ENCODE measurements at places on chromosomes 3 and 15.

- no peak for DNase-seq
Measured at GRCh38 chr3:32022947-32023346, 41.4 kb downstream of the ZNF860 start.

DNA sequence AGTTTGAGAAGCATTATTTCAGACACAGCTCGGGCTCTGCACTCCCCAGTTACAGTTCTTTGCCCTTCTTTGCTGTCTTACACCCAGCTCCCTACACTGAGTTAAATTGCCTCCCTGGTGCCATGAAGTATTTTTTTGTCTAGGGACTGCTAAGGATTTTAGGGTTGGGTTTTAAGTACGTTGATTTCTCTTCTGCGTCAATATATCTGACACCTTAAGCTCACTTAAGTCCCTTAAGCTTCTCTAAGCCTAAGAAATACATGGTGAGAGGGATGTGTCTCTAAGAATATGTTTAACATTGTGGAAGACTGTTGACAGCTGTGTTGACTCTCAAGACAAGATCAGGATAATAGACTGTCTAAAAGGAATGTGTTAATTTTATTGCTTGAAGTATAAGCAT, 400.5 kb downstream of the PTPRG start:
- DNase-seq: no peak

DNA sequence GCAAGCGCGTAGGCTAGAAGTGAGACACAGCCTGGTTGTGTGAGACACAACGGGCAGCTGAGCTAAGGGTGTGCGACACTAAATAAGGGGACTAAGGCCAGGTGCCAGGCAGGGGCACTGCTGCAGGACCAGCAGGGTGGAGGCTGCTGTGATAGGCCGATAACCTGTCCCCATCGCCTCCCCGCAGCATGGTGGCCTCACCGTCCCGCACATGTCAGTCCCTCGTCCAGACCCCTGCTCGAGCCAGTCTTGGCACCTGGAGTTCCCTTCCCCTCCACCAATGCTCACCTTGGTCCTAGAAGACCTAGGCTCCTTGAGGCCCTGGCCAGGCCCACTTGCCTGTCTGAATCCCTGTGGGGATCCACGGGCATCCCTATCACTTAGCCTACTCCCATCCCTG, 96.1 kb downstream of the HMG20A start:
- no peak for DNase-seq

DNA sequence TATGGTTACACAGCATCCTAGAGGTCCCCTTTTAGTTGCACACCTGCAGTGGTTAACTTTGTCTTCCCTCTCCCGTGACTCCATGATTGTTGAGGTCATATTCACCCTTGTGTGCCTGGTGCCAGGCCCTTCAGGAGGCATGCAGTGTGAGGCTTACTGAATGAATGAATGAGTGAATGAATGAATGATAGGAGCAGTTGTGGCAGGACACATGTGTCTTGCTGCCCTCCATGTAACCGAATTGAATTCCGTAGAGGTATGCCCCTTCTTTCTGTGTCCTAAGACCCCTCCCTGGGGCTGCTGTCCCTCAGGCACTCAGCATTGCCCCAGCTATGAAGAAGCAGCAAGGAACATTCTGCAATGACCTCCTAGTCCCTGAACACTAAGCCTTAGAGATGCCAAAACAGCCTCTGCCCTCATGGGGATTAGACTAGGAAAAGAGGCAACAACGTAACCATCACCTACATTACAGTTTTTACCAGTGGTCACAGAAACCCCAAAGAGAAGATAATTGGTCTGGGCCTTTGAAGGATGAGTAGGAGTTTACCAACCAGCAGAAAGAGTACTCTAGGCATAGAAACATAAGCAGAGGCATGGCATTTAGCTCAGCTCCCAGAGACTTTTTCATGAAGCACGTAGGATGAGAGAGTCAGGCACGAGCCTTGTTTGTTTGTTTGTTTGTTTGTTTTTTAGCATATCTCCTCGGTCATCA, 22.5 kb upstream of the CPNE9 start:
- DNase-seq: no peak

DNA sequence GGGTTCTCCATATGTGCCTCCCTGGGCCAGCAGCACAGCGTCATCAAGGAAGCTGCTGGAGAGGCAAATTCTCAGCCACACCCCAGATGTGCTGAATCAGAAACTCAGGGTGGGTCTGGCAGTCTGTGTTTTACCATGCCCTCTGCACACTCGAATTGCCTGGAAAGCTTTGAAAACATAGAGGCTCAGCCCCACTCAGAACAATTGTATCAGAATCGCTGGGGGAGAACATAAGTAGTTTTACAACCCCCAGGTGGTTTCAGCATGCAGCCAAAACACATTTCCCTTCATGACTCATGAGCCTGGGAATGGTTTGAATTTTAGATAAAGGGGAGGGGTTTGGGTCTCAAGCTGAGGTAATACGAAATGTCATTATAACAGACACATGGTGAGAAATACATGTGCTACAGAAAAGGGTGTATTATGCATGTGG, 9.6 kb downstream of the TGM4 start:
- no peak for DNase-seq

- DNase-seq: no peak
Measured at GRCh38 chr3:52388348-52388821, 56.5 kb downstream of the SEMA3G start.

DNA sequence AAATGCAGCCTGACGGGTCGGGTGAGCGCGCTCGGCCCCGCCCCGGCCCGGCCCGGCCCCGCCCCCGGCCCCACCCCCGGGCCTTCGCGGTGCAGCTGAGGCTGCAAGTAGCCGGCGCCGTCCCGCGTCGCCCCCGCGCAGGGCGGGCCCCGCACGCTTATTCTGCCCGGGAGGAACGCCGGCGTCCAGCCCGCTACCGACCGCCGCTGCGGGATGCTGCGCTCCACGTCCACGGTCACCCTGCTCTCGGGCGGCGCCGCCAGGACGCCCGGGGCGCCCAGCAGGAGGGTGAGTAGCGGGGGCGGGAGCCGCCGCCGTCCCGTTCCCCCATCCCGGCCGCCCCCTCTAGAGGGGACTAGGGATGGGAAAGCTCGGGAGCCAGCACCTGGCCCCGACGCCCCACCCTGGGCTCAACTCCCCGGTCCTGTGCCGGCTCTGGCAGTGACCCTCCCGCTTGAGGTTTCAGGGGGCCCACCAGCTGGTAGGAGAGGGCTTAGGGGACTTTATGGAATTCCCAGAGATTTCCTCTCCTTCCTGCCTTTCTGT, at the start of gene MYZAP:
Gene MYZAP (plus strand): TSS at position 83 of the 546 bp plus-strand sequence. CDS start 131 bp downstream, at position 214.
- no peak for DNase-seq

DNA sequence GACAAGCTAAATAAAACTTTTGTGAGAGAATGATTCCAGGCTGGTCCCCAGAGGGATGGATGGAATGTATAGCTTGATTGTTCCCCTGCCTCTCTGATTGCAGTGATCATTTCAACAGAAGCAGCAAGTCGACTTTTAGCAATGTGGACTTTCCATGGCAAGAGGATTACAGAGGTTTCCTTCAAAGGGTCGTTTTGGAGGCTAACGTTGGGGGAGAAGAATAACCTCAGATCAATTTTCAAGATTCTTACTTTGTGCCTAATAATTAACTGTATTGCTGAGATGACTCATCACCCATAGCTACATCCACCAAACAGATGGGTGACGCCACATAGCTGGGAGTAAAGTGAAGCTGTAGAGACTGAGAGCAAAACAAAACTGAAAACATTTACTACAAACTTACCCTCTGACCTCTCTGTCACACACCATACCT, 79.9 kb downstream of the GTPBP8 start:
- DNase-seq: no peak

- DNase-seq: no peak
Measured at GRCh38 chr15:101441696-101442095, 47.8 kb downstream of the PCSK6 start.

GRCh38 chr3:134370611-134371531, 3.4 kb downstream of the AMOTL2 start:
- DNase-seq: no peak

- DNase-seq: no peak
Measured at GRCh38 chr3:109330405-109330804, 6.9 kb downstream of the DPPA4 start.

GRCh38 chr3:149790268-149790667, 2.1 kb downstream of the ANKUB1 start:
- DNase-seq: no peak

DNA sequence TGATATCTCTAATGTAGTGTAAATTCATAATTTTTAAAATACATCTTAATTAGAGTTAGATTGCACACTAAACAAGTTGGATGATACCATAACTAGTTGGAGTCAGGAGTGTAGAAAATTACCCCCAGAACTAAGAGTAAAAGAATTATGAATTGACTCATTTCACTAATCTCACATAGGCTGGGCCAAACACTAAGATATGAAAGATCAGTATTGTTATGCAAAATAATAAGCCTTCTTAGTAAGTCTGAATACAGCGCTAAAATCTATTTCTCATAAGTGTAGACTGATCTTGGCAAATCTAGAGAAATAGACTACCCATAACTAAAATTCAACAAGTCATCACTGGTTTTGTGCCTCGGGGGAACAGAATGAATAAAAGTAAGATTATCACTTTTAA, 979.0 kb downstream of the ROBO1 start:
- no peak for DNase-seq

DNA sequence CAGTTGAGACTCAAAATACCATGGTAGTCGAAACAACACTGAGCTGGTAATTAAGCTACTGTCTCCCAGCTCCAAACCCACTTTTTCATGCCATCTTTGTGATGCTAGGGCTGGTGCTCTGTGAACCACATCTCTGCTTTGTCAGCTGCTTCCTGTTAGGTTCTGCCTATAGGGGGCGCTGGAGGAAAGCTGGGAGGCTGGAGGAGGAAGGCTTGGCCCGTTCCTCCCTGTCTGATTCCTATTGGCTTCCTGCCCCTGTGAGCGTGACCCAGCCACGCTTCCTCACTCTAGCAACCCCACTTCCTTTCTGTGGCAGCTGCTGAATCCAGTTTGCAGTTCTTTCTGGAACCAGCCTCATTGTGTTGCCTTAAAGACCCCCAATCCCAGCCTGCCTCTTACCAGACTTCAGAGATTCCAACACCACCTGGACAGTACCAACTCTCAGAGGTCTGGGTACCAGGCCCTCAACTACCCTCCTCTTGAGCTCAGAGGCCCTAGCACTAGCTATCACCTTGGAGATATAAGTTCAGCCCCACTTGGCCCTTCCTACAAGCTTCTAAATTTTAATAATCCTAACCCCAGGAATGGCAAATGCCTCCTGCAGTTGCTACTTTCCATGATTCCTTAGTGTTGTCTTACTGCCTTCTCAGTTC, 120.9 kb downstream of the ERC2 start:
- peak; percentile 4 for DNase-seq

DNA sequence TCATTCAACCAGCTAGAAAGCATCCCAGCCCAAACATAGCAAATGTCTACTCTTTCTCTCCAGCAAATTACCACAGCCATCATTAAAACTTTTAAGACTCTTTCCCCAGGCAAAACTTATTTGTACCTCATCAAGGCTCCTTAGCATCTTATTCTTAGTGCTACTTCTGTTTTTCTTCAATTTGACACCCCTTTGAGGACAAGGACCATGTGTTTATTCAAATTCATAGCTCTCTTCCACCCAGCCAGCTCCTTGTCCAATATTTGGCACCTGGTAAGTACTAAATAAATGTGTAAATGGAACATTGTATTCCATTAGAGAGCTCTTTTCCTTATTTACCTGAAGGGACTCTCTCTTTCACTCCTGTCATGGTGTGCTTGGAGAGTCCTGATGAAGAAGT, 89.8 kb downstream of the IMPG2 start:
- no peak for DNase-seq

GRCh38 chr15:32730677-32731654, 13.2 kb downstream of the GREM1 start:
- peak; percentile 45 for DNase-seq

DNA sequence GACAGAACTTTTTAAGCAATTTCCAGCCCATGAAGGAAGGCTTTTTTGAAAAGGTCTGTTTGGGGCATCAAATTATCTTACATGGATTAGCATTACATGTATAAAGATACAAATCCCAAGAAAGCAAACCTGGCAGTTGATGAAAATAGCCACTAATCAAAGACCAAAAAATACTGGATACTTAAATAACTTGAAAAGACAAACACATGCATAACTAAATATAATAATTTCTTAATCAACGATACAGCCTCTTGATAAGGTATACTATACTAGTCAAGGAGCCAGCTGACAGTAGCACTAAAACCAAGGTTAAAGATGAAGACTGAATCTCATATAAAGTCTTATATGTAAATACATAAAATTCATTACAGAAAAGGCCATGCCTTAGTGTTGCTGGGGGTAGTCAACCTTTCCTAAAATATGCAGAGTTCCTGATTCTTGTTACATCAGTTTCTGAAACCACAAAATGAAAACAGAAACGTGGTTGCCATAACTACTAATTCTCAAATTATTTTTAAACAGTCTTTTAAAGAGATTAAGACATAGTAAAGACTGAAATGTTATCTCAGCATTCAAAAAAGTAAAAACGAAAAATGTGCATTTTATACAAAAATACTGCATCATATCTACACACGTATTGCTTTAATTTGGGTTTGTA, 2.0 kb downstream of the ANKRD28 start:
- no peak for DNase-seq

- DNase-seq: no peak
Measured at GRCh38 chr3:112627919-112628466, 12.9 kb downstream of the CCDC80 start.

DNA sequence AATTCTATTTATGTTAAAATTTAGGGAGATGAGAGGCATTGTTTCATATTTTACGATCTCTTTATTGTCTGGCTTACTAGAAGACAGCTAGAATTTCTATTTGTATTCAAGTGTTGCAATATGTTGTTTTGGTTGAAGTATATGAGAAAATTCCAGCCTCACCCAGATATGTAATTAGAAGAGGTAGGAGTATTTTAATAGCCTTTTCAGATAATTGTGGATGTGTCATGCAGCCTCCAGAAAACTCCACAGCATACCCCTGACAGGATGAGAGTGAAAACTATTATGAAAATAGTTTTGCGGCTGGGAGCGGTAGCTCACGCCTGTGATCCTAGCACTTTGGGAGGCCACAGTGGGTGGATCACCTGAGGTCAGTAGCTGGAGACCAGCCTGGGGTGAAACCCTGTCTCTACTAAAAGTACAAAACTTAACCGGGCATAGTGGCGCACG, 21.5 kb upstream of the USP3 start:
- no peak for DNase-seq

DNA sequence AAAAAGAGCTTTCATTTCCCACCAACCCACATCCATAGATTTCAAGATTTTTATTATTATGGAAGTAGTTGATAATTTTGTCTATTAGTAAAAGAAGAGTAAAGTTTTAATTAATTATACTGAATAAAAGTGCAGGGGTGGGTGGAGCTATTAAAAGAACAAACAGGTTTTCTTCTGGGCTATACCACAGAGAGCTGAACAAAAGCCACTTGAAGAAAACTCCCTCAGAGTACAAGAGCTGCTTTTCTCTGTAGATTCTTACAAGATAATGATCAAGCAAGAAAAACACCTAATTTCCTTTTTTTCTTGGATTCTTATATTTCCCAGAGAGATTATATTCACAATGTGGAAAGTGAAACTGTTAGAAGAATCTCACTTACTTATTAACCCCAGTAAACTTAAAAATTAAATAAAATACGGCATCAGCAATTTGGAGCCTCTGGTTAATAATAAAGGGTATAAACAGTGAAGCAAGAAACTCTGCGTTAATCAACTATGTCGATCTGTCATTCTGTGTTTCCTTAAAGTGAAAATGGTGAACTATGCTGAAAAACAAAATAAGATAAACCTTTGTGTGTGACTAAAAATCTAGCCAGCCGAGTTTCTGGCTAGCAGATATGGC, 84.9 kb downstream of the THBS1 start:
- no peak for DNase-seq
